ENCODE measurements at places on chromosomes 2 and 18.

- DNase-seq, result no peak
Observed at GRCh38 chr2:166158546-166158945, 30.7 kb upstream of the SCN1A start.

DNA sequence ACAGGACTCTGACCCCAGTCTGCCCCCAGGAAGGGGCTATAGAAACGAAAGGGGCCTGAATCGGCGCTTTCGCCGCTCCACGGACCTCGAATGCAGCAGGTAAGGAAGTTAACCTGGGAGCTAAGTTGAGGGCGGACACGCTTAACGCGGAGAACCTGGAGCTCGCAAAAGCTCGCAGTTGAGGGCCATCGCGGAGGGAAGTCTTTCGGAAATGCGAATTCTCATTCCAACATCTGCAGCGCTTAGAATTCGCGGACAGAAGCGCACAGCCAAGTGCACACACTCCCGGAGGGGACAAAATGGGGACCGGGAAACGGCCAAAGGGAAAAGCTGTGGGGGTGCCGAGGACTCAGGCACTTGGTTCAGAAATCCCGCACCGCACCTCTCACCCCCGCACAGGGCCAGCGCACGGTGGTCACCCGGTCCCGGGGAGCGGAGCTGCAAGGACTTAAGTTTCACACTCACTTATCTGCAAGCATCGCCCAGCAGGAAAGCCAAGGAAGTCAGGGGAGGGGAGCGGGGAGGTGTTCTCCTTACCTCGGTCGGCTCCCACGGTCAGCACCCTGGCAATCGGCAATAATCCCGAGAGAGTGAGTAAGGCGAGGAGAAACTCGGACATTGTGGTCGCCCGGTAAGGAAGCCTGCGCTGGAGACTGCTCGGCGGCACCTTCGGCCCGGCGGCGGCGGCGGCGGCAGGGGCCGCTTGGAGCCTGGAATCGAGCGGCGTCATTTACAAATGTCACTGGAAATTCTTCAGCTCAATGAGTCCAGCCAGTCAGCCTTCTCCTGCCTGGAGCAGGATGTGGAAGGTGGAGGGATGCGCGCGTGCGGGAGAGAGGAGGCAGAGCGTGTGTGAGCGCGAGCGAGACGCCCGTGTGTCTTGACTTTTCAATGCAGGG lies 456 bp downstream of the LRP1B start:
- no peak for DNase-seq

DNA sequence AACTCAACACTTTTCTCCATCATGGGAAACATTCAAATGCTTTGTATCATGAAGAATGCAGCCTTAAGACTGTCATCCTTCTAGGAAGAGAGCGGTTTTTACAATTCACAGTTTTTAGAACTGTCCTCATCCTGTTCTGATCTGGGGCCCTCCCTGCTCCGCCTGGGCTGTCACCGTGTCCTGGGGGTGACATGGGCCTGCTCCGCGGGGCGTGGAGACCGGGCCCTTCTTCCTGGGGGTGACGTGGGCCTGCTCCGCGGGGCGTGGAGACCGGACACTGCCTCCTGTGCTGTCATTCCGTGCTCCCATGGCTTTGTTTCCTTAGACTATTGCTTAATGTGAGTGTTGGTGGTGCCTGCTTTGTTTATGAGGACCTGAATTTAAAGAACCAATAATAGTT lies 122.8 kb downstream of the TMEM18 start:
- no peak for DNase-seq

DNA sequence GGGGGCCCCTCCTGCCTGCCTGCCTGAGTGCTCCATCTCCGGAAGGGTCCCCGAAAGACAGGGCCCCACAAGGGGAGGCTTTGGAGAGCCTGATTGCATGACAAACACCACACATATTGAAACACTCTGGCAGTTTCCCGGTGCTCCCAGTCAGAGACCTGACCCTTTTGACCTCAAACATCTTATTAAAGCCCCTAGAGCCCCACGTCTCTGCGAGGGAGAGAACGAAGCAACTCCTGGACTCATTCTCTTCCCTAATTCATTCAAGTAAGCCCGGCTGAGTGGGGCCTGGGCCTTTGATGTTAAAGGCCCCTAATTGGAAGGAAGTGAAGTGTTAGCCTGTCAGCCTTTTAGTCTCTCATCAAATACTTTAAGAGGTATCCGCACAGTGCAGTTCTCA lies 335.6 kb downstream of the CYRIA start:
- no peak for DNase-seq

DNA sequence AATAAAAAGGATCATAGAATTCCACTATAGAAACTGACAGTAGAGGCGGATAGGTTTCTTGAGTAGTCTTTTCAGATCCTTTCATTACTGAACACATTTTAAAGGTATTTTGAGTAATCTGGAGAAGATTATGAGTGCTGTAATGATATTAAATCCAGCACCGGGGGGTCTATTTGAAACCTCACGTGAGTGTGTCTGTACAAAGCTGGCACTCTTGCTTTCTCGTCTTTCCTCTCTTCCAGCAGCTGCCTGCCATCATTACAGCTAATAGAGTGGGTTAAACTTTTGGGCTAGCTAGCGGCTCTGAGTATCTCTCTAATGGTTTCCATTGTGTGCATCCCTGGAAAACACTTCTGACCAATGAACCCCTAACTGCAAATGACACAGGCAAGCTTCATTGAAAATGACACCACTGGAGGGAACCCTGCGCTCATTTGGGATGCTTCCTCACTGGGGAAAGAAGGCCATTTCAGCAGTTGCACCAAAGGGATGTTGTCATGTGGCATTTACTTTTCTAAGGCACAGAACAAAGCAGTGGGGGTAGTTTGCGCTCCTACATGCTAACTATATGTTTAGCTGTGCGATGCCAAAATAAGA lies 101.0 kb downstream of the HRH4 start:
- DNase-seq, result no peak
